Activated naive CD8-positive, alpha-beta T cell treated with anti-CD3 and anti-CD28 coated beads, Interleukin-2, amount 10 ng/mL, durations not matched to agents 7 days and 5 days (primary cell): ENCODE measurements at places on chromosomes 5 and 9. TPM values are rescaled to one million over a fixed set of nuclear protein-coding genes. Genes with fewer than 3 reads are reported as not detected.
A peak's percentile ranks its signal among the peaks of the same experiment; 100 is the strongest.

GRCh38 chr5:33120671-33121070 lies 320.1 kb upstream of the TARS1 start:
- no peaks in the 10 kb centered on the region for H3K4me1 ChIP-seq
- H3K36me3 ChIP-seq, result no peaks in the 10 kb centered on the region
- H3K27me3 ChIP-seq, result peaks cover 2% of the 10 kb centered on the region
- DNase-seq, result no peak
- H3K27ac ChIP-seq, result no peak overlapping the region

Gene DIPK1B
- total RNA-seq, result not detected

- DNase-seq, result peak; percentile 49
- no peaks in the 10 kb centered on the region for H3K27me3 ChIP-seq
- H3K4me1 ChIP-seq, result peaks cover 52% of the 10 kb centered on the region
- peak overlapping the region; percentile 98 for H3K27ac ChIP-seq
Measured at GRCh38 chr9:129962889-129963703, 79.9 kb downstream of the FNBP1 start.

DNA sequence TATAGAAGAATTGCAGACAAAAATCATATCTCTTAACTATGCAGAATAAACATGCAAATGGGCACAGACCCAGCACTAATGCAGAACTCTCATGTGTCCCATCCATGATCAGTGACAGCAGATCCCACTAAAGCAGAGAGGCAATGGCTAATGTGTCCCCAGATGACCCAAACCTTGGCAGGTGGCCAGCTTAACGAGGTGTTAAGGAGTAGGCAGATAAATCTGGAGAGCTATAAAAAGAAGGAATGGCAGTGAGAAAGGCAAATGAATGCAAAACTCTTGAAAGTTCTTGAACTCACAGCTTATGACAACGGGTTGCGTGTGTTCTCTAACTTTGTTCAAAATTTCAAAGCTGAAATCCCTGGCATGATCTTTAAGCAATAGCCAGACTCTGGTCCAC lies 265.4 kb downstream of the RASEF start:
- no peaks in the 10 kb centered on the region for H3K27me3 ChIP-seq
- H3K36me3 ChIP-seq, result no peaks in the 10 kb centered on the region
- DNase-seq, result no peak
- H3K27ac ChIP-seq, result no peak overlapping the region

Gene COL15A1
- total RNA-seq, result 0.20 TPM

GRCh38 chr5:133235696-133236426 lies 184.0 kb downstream of the HSPA4 start:
- peaks cover 2% of the 10 kb centered on the region for H3K27me3 ChIP-seq
- no peak for DNase-seq
- no peaks in the 10 kb centered on the region for H3K4me1 ChIP-seq
- no peaks in the 10 kb centered on the region for H3K36me3 ChIP-seq
- H3K27ac ChIP-seq, result no peak overlapping the region

- H3K27ac ChIP-seq, result no peak overlapping the region
- H3K4me1 ChIP-seq, result no peaks in the 10 kb centered on the region
- peaks cover 2% of the 10 kb centered on the region for H3K27me3 ChIP-seq
- H3K4me3 ChIP-seq, result no peak overlapping the region
- DNase-seq, result no peak
- no peaks in the 10 kb centered on the region for H3K36me3 ChIP-seq
Measured at GRCh38 chr9:80995759-80996158, 693.6 kb downstream of the TLE1 start.

GRCh38 chr5:56918054-56918453 lies 8.7 kb downstream of the SETD9 start:
- H3K4me1 ChIP-seq, result peaks cover 9% of the 10 kb centered on the region
- DNase-seq, result no peak
- H3K27me3 ChIP-seq, result no peaks in the 10 kb centered on the region
- H3K4me3 ChIP-seq, result no peak overlapping the region
- peaks cover 14% of the 10 kb centered on the region for H3K36me3 ChIP-seq
- no peak overlapping the region for H3K27ac ChIP-seq

- no peak for DNase-seq
- H3K27me3 ChIP-seq, result no peaks in the 10 kb centered on the region
- no peaks in the 10 kb centered on the region for H3K4me1 ChIP-seq
- H3K36me3 ChIP-seq, result no peaks in the 10 kb centered on the region
- H3K27ac ChIP-seq, result no peak overlapping the region
Measured at GRCh38 chr5:165405340-165405739, 1899.9 kb downstream of the MAT2B start.

Gene PFDN1
- 48.3 TPM for total RNA-seq

- no peak for DNase-seq
- H3K27ac ChIP-seq, result no peak overlapping the region
- no peaks in the 10 kb centered on the region for H3K36me3 ChIP-seq
- H3K4me3 ChIP-seq, result no peak overlapping the region
- no peaks in the 10 kb centered on the region for H3K4me1 ChIP-seq
Measured at GRCh38 chr5:145718956-145719355, 116.2 kb downstream of the PRELID2 start.

Gene FAM151B
- total RNA-seq, result 1.0 TPM

Gene GPSM1
- 6.0 TPM for total RNA-seq

Gene SPATA31C2
- not detected for total RNA-seq

- peaks cover 2% of the 10 kb centered on the region for H3K27me3 ChIP-seq
- no peaks in the 10 kb centered on the region for H3K36me3 ChIP-seq
- no peak overlapping the region for H3K27ac ChIP-seq
- H3K4me1 ChIP-seq, result no peaks in the 10 kb centered on the region
- H3K4me3 ChIP-seq, result no peak overlapping the region
- no peak for DNase-seq
Measured at GRCh38 chr9:78676009-78676408, 379.1 kb downstream of the PSAT1 start.

- H3K36me3 ChIP-seq, result no peaks in the 10 kb centered on the region
- no peak overlapping the region for H3K4me3 ChIP-seq
- H3K4me1 ChIP-seq, result no peaks in the 10 kb centered on the region
- H3K27ac ChIP-seq, result no peak overlapping the region
- DNase-seq, result no peak
Measured at GRCh38 chr9:9133526-9133925, 1333.9 kb upstream of the DMAC1 start.

Gene FOXD4L4
- 0.28 TPM for total RNA-seq

Gene SPATA31C1
- total RNA-seq, result not detected

- H3K27ac ChIP-seq, result peak overlapping the region; percentile 43
- H3K27me3 ChIP-seq, result no peaks in the 10 kb centered on the region
- H3K36me3 ChIP-seq, result peaks cover 36% of the 10 kb centered on the region
- no peak for DNase-seq
Measured at GRCh38 chr9:98007251-98007928, 24.2 kb downstream of the ANP32B start.

GRCh38 chr5:1788200-1788599 lies 11.4 kb downstream of the MRPL36 start:
- H3K27ac ChIP-seq, result no peak overlapping the region
- peaks cover 5% of the 10 kb centered on the region for H3K27me3 ChIP-seq
- H3K36me3 ChIP-seq, result peaks cover 3% of the 10 kb centered on the region
- DNase-seq, result no peak
- peaks cover 54% of the 10 kb centered on the region for H3K4me1 ChIP-seq
